ENCODE measurements at places on chromosomes 4 and X.

DNA sequence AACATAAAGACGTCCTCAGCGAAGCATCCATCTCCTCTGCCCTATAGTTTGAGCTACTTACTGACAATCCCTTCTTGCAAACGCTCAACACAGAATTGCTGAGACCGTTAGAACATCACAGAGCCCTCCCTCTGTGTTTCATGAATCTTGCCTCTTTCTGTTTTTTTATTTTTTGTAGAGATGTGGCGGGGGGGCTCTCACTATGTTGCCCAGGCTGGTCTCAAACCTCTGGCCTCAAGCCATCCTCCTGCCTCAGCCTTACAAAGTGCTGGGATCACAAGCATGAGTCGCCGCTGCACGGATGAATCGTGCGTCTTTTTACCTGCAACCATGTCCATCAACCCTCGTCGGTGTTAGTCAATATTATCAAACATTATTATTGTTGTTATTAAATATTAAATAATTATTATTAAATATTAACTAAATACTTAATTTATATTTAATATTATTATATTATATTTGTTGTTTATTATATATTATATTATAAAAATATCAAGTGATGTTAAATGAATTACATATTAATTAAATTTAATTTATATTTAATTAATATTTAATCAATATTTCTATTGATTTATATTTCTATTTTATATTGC lies 200.7 kb downstream of the CRLF2 start:
- DNase-seq: no peak

DNA sequence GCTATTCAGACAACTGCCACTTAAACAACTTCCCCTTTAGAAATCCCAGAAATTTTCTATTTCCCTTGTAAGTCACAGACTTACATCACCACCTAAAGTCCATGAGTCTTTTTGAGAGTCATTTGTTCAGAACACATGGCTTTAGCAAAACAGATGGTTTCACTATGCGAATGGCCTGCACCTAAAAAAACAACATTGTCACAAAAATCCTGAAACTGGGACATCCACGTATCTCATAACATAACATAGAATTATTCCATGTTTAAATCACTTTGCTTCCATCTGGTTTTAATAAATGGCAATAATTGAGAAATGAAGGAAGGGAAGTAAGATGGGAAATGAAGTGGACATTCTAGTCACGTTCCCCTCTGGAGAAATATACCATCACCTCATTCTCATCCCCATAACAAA lies 155.3 kb upstream of the EDNRA start:
- DNase-seq: peak; percentile 56

DNA sequence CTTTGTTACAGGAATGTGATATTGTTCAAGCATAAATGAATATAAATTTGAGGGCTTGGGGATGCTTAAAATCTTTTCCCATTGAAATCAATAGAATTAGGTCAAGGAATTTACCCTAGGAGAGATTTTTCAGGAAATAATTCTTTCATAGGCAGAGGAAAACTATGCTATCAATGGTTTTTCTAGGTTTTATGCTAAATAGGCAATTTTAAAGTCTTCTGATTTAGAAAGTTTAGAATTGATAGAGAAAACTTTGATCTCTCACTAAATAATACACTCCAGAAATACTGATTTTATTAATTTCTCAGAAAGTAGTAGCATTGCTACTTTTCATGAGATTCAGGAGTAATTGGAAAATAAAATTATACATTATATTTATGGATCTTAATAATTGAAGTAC lies 36.5 kb upstream of the GNRHR start:
- DNase-seq: no peak

DNA sequence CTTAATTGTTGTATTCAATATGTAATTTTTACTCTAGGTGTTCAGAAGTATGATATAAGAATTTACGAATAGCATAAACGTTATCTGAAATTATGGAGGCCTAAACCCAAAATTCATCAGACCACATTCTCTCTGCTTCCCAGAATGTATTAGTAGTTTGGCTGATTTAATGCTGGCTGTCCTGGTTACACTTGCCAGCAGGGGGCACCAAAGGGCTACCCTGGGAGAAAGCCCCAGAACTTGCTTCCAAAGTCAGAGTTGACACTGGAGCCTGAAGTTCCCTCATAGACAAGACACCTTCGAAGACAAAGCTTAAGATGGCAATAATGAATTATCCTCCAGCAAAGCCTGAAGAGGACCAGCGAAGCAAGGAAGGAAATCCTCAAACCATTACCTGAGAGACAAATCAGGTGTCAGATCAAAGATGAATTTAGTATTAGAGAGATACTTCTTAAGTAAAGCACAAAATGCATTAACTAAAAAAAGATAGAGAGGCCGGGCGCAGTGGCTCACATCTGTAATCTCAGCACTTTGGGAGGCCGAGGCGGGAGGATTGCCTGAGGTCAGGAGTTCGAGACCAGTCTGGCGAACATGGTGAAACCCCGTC lies 11.3 kb upstream of the ANOS1 start:
- DNase-seq: no peak

DNA sequence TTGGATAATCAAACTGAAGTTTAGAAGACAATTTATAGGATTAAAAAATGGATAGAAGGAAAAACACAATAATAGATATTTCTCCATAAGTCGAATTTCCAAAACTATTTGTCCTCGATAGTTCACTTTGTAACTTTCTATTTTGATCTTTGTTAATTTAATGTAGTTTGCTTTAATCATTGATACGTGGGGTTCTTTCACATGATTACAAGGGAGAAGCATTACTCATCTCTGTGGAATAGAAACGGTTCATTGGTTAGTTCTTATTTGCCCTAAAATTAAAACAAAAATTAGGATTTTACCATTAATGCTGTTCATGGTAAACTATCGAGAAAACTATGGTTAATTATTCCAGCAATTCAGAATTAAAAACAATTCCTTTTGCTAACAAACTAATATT lies 2.1 kb downstream of the TET2 start:
- no peak for DNase-seq

DNA sequence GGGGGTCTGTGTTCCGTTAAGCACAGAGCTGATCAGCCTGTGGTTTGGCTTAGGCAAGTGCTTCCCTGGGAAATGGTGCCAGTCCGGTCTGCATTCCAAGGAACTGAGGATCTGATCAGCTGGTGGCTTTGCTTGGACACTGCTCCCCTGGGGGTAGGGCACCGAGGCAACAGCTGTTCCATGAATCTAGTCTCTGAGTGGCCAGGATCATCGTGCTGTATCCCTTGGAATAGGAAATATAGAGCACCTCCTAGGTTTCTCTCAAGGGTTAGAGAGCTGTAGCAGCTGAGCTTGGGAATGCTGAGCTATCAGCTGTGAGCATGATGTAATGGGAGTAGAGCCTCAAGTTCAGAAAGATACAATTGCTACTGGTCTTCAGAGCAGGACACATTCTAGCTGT lies 863.9 kb downstream of the RAPGEF2 start:
- no peak for DNase-seq

DNA sequence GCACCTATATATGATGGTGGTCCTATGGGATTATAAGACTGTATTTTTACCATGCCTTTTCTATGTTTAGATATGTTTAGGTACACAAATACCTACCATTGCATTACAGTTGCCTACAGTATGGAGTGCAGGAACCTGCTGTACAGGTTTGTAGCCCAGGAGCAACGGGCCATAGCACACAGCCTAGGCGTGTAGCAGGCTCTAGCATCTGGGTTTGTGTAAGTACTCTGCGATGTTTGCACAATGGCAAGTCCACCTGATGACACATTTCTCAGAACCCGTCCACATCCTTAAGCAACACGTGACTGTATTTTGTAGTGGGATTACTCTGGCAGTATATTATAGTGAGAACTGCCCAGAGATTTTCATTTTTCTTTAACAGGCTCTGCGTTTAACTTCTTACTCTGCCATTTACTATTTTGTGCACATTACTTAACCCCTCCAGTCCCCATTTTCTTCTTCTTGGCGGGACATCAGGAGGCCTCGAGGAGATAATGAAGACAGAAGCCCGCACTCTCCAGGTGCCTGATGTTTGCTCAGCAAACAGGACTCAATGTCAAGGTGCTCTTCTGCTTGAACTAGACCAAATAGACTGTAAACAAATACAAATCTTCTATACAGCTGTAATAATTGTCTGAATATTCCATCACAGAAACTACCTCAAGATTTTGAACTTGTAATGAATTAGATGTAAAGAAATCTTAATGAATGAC lies 102.0 kb upstream of the PDLIM3 start:
- DNase-seq: no peak

Measured in fibroblast of skin of left biceps (primary cell).